ENCODE measurements at places on chromosomes 5 and 9. TPM values are rescaled to one million over a fixed set of nuclear protein-coding genes. Genes with fewer than 3 reads are reported as not detected.

Gene FUBP3
- polyA plus RNA-seq, result 91.8 TPM

DNA sequence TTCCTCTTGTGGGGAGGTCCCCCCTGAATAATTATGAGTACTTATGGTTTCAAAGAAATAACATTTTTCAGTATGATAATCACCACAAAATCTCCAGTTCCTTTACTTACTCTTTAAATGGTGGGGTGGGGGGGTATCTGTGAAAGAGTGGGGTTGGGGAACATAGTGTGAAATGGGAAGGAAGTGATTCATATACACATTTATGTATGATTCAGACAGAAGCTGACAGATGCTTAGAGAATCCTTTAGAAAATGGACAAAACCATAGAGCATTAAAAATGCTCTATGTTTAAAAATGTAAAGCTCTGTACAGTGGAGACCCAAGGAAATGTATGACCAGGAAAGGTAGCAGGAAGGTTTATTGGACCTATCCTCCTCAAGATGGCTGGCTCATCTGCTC, 267.5 kb upstream of the GRIA1 start:
- DNase-seq, result no peak

Gene ADAMTS19
- 1.6 TPM for polyA plus RNA-seq

GRCh38 chr5:121867403-121867802, 15.7 kb downstream of the FTMT start:
- no peak for DNase-seq

GRCh38 chr5:124639095-124639665, 107.3 kb downstream of the ZNF608 start:
- DNase-seq, result no peak

- no peak for DNase-seq
These were observed 22.5 kb downstream of the MEF2C start for GRCh38 chr5:88860501-88860900.

Gene NIPAL4
- 4.8 TPM for polyA plus RNA-seq

- no peak for DNase-seq
These were observed 365.2 kb downstream of the PDE4D start for GRCh38 chr5:59528202-59528862.
